ENCODE measurements at places on chromosomes 13 and 19. TPM values are rescaled to one million over a fixed set of nuclear protein-coding genes. Genes with fewer than 3 reads are reported as not detected.

DNA sequence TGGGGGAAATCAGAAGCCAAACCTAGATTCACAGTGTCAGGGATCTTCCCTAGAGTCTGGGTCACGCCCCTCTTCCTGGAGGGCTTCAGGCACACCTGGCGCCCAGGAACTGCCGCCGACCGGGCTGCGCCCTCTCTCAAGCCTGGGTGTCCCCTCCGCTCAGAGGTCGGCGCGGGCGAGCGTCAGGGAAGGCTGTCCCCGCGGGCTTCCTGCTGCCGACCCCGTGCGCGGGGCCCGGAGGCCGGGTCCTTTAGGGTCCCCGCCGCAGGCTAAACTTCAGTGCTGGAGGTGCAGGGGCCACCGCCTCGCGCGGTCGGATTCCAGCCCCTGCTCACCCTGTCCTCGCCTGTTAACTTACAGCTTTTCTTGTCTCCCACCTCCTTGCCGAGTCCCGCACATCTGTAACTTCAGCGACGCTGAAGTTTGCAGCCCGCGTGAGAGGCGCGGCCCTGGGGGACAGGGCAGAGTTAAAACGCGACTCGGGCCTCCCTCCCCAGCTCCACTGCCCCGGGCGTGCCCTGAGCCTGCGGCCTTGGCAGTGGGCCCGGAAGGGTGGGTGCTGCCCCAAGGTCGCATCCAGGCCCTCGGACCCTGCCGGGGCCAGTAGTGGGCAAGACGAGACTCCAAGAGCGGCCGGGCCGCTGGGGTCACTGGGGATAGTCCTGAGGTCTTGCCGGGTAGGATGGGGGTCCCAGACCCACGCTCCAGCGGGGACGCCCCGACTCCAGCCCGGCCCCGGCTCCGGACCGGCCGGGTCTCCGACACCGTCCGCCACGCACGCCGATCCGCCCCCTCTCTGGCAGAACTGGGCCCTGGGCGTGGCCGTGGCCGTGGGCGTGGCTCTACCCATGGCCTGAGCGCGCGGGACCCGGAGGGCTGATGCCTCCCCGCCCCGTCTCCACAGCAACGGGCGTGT lies 95.6 kb upstream of the ZNF98 start:
- peaks cover 26% of the 10 kb centered on the region for H3K27me3 ChIP-seq
- DNase-seq, result no peak
- H3K27ac ChIP-seq, result no peak overlapping the region
- peaks cover 23% of the 10 kb centered on the region for H3K36me3 ChIP-seq
- H3K4me3 ChIP-seq, result no peak overlapping the region
- H3K4me1 ChIP-seq, result no peaks in the 10 kb centered on the region

DNA sequence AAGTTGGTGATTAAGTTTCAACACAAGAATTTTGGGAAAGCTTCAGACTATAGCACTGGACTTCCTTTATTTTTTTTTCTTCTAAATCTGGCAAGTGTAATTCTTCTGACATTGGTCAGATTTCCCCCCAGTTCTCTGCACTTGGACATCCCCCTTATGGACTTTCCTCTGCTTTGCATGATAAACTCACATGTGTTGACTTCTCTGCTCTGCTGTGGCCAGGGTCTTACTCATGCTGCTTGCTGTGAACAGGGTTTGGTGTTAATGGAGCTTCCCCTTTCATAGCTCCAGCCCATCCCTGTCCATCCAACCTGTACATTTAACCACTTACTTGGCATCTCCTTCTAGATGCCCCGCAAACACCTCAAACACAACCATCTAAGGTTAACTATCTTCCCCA lies 70.5 kb upstream of the SPATA13 start:
- H3K4me3 ChIP-seq, result no peak overlapping the region
- peaks cover 14% of the 10 kb centered on the region for H3K4me1 ChIP-seq
- H3K36me3 ChIP-seq, result no peaks in the 10 kb centered on the region
- H3K27ac ChIP-seq, result no peak overlapping the region
- DNase-seq, result no peak

The PAN3 gene
- 51.9 TPM for total RNA-seq

DNA sequence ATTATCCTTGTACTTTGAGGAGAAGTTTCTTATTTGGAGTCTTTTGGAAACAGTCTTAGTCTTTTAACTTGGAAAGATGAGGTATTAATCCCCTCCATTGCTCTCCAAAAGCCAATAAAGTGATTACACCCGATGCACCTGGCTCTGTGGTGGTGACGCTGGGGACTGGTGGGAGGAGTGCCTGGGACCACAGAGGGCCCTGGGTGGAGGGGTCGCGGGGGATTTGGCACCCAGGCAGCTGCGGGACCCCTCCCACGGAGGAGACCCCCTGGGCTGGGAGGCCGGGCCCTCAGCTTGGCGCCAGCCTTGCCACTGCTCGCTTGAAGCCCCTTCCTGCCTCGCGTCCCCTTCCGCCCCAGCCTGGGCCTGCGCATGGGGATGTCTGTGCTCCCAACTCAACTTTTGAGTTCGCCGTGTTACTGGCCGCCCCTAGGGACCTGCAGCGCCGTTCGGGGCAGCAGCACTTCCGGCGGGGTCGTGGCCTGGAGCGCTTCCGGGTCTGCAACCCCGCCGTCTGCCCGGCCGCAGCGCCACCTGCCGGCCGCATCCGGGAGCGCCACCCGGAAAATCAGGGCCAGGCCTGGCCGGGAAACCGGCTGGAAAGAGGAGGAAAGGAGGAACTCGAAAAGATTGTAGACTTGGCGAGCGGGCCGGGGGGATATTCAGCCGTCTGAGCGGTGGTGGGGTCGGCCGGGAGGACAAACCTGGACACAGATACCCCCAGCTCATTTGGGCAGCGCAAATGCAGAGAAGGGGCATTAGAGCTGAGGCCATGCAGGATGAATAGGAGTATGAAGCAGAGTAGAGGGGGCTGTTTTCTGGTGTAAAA lies 8.4 kb downstream of the PEAK3 start:
- H3K4me3 ChIP-seq, result peak overlapping the region; percentile 83
- peaks cover 12% of the 10 kb centered on the region for H3K4me1 ChIP-seq
- peaks cover 17% of the 10 kb centered on the region for H3K36me3 ChIP-seq
- H3K27ac ChIP-seq, result peak overlapping the region; percentile 79
- H3K27me3 ChIP-seq, result peaks cover 14% of the 10 kb centered on the region
- peak; percentile 91 for DNase-seq

DNA sequence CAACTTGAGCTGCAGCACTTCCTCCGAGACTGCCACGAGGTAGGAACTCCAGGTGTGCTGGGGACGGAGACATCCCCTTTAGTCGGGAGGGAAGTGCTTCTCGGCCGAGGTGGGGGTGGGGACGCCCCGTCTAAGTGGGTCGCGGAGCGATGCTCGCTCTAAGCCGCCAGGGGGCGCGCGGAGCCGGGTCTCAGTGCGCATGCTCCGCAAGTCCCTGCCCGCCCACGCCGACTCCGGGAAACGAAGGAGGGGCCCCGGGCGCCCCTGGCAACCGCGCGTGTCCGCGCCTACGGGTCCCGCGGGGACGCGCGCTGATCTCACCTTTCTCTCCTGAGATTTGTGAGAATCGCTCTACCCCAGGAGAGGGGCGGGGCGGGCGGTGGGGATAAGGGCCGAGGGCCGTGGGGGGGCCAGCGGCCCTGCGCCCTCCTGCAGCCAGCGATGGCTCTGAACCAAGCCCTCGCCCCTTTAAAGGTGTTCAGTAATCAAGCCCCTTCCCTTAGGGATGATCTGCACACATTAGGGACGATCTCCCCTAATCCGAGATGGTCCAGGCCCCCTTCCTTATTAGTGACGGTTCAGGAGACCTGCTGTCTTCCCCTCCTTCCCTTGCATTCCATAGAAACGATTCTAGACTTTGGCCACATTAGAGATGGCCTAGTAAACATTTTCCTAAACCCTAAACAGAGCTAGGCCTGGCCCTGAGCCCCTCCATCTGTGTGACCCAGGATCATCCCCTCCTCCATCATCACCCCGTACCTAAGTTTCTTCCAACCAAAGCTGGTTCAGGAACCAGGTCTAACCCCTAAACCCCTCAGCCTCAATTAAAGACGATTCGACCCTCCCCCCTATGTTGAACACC lies 47.3 kb upstream of the SHKBP1 start:
- no peak overlapping the region for H3K27ac ChIP-seq
- peaks cover 36% of the 10 kb centered on the region for H3K27me3 ChIP-seq
- peaks cover 5% of the 10 kb centered on the region for H3K36me3 ChIP-seq
- H3K4me1 ChIP-seq, result peaks cover 8% of the 10 kb centered on the region
- peak overlapping the region; percentile 83 for H3K4me3 ChIP-seq

DNA sequence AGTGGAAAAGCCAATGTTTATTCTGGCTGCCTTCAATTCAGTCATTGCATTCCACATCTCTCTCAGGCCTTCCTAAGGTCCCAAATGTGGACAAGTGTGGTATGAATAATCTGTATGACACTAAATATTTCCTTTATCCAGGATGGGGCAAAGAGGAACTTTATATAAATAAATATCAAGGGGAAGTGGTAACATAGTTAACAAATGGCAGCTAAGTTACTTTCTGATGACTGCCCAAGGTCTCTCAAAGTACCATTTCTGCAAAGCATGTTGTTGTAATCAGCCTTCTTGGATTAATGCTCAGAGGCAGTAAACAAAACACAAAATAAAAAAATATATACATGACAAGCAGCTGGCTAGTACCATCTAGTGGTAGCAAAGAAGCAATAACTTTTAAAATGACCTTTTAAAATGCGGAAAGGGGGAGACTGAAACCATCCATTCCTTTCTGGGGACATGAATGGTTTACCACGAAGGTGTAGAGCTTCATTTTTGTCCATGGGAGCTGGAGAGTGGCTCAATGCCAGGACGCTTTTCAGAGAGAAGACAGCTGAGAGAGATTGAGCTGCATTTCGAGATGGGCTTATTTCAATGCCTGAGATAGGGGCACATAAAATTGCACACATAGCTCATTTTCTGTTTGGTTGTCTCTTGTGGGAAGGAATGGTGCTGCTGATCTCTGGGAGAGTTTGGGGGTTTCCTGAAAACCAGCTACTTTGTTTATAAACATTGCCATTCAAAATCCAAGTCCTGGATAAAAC lies 259.2 kb downstream of the RFC3 start:
- H3K4me3 ChIP-seq, result no peak overlapping the region
- H3K36me3 ChIP-seq, result no peaks in the 10 kb centered on the region
- H3K27ac ChIP-seq, result no peak overlapping the region
- H3K27me3 ChIP-seq, result no peaks in the 10 kb centered on the region
- DNase-seq, result no peak

DNA sequence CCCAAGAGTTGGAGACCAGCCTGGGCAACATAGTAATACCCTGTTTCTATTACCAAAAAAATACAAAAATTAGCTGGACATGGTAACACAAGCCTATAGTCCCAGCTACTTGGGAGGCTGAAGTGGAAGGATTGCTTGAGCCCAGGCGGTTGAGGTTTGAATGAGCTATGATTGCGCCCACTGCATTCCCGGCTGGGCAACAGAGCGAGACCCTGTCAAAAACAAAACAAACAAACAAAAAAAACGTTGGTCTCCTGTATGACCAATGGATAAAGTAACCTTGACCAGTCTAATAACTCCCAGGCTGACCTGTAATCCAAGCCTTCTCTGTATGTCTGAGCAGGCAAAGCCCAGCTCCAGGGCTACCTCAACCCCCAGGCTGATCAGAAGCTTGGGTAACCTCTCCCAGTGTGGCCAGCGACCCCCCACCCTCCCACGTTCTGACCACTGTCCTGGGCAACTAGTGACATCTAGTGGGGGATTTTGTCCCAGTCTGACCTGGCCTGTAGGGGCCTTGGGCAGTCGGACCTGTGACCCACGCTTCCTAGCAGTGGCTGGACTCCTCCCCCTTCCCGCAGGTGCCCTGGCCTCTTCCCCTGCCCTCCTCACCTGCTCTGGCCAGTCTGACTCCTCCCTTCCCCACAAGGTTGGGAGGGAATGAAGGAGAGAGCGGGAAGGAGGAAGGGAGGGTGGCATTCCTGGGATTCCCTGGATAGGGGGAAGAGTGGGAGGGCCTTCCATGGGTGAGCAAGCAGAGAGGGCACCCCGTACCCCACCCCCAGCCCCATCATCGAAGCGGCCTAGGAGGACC lies 1.0 kb upstream of the BCAM start:
- H3K27ac ChIP-seq, result no peak overlapping the region
- H3K4me1 ChIP-seq, result peaks cover 7% of the 10 kb centered on the region
- DNase-seq, result peak; percentile 77
- peaks cover 5% of the 10 kb centered on the region for H3K36me3 ChIP-seq

DNA sequence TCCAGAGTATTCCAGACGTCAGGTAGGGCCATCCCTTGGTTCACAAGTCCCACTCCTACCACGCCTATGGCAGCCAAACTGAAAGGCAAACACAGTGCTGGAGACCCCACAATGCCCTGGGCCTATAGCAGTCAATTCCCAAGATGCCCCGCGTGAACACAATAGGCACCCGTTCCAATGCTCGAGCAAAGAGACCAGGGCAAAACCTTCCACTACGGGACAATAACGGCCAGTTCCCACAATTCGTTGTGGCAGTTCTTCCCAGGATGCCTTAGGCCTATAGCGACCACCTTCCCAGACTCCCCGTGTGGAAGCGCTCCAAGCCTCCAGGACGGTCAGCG lies 538 bp downstream of the ZNF428 start:
- DNase-seq, result peak; percentile 35
- peak overlapping the region; percentile 92 for H3K27ac ChIP-seq
- H3K4me3 ChIP-seq, result peak overlapping the region; percentile 94
- peaks cover 11% of the 10 kb centered on the region for H3K36me3 ChIP-seq
- H3K4me1 ChIP-seq, result peaks cover 13% of the 10 kb centered on the region
- peaks cover 9% of the 10 kb centered on the region for H3K27me3 ChIP-seq

DNA sequence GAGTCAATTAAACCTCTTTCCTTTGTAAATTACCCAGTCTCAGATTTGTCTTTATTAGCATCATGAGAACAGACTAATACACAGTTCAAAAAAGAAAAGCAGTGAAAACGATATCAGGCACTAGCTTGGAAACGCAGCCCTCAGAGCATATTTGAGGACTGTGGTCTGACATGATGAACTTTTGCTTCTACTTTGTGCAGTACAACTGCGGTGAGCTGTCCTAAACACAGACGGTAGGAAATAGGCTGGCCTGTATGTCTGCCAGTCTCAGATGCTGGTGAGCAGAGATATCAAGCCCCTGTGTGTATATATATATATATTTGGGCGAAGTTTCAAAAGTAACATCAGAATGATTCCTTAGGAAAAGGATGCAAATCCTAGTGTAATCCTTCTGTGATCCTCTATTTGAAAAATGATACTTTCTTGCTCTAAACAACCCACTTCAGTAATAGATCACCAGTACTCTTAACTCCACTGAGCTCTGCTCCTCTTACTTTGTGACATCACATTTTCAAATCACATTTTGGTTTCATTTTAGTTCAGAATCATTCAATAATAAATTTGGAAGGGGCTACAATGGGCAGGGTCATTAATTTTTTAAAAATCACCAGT lies 74.4 kb downstream of the TNFRSF19 start:
- H3K4me3 ChIP-seq, result no peak overlapping the region
- no peak overlapping the region for H3K27ac ChIP-seq
- H3K36me3 ChIP-seq, result no peaks in the 10 kb centered on the region
- no peaks in the 10 kb centered on the region for H3K27me3 ChIP-seq

DNA sequence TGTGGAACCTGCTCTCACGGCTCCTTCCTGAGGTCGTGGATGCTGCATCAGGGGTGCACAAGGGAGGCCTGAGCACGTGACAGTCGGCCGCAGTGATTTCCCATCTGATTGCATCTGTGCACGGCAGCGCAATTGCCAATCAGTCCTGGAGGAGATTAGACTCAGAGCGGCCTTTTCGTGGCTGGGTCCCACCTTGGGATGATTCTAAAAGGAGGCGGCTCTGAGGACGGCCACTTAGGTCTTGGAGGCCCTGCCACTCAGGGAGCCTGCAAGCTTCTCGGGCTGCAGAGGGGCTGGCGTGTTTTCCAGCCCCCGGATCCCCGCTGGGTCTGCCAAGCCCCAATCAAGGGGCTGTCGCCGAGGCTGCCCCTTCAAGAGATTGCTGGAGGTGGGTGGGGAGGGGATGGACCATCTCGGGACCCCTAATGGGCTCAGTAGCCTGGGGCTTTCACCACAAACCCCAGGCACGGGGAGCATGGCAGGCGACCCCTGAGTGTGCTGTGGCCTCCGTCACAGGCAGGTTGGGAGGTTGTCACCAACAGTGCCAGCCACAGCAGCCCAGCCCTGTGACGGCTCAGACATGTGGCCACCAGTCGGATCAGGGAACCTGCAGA lies 51.6 kb downstream of the SOX1 start:
- H3K27ac ChIP-seq, result no peak overlapping the region
- H3K27me3 ChIP-seq, result peaks cover 11% of the 10 kb centered on the region
- no peaks in the 10 kb centered on the region for H3K4me1 ChIP-seq

Measured in endothelial cell (in vitro differentiated cells).